ENCODE measurements at places on chromosomes 5 and 9.

GRCh38 chr5:1552521-1553255, 28.9 kb upstream of the LPCAT1 start:
- peak; percentile 87 for DNase-seq

DNA sequence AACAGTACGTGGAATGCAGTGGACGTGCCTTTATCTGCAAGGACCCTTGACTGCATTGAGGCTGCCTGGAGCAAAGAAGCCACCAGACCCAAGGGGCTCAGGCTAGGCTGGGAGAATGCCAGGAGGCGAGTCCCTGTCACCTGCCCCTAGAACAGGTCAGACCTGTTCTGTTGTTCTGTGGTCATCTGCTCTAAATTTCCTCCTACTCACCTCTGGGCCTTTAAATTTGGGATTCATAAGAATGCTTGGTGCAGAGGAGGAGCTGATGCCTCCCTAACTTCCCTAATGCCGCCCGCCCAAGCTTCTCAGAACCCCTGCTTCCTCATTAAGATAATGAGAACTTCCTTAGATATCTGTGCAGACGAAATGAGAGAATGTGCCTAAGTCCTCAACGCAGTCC, 32.0 kb downstream of the DAPK1 start:
- no peak for DNase-seq

DNA sequence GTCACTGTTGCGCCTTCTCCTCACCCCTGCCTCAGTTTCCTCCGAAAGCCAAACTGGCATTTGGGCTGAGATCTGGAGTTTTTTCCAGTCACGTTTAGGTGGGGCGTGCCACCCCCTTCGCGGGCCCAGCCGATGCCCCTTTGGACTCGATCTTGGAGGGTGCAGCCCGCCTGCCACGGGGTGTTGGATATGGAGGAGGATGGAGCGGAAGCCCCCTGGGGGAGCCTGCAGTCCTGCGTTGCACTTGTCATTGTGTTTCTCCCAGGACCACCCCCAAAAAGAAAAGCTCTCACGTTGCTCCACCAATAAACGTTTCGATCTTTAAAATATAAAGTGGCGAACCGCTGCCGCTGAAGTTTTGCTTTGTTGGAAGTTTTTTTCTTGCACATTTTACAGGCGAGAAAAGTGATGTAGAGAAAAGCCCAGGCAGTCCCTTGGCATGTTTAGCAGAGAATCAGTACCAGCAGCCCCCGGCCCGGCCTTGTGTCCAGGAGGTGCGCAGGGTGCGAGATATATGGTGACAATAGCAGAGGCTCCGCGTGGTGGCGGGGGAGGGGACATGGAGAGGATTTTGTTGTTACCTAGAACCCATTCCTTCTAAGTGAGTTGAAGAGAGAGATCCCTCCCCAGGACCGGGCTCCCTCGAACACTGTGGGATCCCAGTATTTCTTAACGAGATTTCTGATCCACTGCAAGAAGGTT, 681 bp downstream of the F2R start:
- DNase-seq: no peak

- DNase-seq: no peak
Observed at GRCh38 chr9:125202846-125203618, 2.7 kb downstream of the RABEPK start.

DNA sequence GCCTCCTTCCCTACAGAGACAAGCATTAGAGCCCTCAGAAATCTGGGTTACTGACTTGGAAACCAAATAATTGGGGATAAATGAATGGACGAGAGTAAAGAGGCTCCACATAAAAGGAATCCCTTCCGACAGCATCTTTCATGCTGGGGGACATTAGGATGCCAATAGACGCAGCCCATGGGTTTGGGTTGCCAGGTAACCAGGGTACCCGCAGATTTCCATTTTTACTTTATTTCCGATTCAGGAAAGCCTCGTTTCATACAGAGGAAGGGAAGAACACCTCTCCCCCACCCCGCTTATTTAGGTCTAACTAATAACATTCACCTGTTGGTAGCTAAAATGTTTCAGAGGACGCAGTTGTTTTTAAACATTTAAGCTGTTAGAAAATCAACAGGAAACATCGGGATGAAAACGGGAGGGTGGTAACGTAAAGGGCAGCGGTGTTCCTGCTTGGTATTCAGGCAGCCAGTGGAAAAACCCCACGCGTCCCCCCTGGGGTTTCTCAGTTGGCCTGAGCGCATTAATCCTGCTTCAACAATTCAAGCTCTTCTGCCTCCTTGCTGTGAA, 179.5 kb downstream of the YTHDC2 start:
- DNase-seq: peak; percentile 50

GRCh38 chr9:6405371-6405770, 7.6 kb upstream of the UHRF2 start:
- DNase-seq: no peak

- DNase-seq: no peak
Observed at GRCh38 chr9:19087106-19088000, 15.4 kb downstream of the HAUS6 start.

GRCh38 chr9:136001231-136001630, 40.1 kb upstream of the UBAC1 start:
- DNase-seq: no peak

DNA sequence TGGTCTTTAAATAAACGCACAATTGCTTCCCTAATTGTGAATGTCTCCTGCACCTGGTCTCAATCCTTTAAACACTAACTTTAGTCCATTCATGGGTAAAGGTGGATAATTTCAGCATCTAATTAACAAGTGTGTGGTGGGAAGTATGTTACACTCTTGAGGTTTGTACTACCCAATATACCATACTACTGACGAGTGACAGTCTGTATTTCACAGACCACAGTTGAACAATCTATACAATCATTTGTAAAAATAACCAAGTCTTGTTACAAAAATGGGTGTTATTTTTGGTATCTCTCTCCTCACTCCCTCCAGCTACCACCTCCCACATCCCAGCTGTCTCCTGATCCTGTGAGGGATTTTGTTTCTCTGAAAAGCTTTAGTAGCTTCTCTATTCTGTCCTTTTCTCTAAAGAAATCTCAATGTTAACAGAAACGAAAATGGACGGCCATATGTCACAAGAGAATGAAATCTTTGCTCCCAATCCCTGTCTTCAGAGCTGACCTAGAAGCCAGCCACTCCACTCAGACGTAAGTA, 62.3 kb upstream of the ZNF366 start:
- no peak for DNase-seq

DNA sequence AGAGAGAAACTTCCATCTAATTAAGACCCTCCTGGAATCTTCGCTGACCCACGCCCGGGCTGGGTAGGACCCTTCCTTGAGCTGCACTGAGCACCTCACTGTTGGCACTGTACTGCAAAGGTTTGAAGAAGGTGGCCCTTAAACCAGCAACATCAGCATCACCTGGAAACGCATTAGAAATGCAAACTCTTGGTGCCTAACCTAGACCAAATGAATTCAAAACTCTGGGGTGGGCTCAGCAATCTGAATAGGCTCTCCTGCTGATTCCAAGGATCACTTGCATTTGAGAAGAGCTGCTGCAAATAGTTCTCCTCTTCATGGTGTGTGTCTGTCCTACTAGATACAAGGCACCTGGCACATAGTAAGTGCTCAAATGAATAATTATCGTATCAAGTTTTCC, 2.7 kb upstream of the ZNF618 start:
- DNase-seq: no peak

DNA sequence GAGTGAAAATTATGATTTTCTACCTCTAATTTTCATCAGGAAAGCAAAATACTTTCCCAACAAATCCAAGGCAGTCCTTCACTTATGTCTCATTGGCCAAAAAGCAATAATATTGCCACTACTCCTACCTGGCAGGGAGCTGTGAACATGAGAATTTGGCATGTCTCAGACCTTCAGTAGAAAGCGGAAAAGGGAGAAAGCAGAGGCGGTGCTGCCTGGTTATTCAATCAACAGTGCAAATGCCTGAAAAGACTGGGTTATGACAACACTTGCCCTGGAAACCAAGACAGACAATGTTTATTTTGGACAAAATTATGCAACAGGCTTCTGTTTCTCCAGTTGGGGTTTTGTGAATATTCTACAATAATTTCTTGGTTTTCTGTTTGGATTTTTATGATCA, 194.4 kb downstream of the TAF11L14 start:
- DNase-seq: no peak

DNA sequence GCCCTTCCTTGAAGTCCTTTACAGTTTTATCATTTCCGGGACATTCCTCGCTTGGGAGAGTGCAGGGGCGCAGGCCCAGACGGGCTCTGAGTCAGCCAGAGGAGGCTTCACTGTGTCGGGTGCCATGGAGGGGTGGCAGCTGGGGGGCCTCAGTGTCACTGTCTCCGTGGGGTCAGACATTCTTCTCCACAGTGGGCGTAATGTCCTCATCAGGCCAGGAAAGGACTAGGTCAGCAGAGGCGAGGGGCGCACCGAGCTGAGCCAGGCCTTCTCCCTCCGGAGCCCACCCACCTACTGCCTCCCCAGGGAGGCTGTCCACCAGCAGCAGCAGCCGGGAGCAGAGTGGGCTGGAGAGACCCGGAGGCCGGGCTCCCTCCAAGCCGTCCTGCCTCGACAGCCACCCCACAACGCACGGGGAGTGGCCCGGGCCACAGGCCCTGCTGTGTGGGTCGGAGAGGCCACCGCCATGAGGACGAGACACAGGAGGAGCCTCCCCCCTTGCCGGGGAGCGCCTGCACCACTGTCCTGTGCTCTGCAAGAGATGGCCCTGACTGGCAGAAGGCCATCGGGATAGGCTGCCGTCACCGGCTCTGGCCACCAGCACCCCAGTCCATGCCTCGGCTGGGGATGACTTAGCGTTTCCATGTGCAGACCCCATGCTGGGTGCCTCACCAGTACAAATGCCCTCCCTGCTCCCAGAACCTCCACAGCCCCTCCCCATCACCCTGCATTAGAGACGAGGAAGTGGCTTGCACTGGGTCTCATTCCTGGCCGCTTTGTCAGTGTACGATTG, 26.5 kb downstream of the SARDH start:
- no peak for DNase-seq

DNA sequence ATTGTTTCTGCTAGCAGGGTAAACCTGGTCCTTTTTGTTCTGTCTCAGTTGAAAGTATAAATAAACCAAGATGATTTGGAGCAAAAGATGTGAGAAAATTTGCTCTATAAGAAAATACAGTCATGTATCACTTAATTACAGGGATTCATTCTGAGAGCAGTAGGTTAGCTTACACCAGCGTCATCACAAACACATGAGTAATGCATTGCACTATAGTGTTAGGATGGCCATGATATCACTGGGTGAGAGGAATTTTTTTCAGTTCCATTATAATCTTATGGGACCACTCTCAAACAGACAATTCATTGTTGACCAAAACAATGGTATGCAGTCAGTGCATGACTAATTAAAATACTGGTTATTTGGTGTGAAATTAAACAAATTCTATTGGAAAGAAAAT, 430.9 kb downstream of the CHSY3 start:
- DNase-seq: no peak

- DNase-seq: no peak
Observed at GRCh38 chr5:66849803-66850202, 253.6 kb downstream of the MAST4 start.

DNA sequence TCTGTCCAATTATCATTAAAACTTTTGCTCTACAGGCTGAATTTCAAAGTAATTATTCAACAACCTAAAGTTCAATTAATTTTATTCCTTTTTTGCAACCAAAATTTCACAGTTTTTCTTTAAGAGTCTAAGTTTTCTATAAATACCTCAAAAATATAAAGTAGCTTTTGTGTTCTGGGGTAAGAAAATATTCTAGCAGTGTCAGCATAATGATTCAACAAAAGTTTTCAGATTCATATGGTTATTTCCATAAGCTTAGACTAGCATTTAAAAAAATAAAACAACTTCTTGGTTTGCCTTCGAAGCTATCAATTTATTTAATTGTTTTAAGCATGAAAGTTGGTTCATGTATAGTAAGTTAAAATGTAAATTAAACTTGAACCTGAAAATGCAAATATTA, 1962.3 kb upstream of the CDH6 start:
- no peak for DNase-seq

GRCh38 chr5:152305525-152305924, 99.6 kb downstream of the NMUR2 start:
- DNase-seq: no peak

DNA sequence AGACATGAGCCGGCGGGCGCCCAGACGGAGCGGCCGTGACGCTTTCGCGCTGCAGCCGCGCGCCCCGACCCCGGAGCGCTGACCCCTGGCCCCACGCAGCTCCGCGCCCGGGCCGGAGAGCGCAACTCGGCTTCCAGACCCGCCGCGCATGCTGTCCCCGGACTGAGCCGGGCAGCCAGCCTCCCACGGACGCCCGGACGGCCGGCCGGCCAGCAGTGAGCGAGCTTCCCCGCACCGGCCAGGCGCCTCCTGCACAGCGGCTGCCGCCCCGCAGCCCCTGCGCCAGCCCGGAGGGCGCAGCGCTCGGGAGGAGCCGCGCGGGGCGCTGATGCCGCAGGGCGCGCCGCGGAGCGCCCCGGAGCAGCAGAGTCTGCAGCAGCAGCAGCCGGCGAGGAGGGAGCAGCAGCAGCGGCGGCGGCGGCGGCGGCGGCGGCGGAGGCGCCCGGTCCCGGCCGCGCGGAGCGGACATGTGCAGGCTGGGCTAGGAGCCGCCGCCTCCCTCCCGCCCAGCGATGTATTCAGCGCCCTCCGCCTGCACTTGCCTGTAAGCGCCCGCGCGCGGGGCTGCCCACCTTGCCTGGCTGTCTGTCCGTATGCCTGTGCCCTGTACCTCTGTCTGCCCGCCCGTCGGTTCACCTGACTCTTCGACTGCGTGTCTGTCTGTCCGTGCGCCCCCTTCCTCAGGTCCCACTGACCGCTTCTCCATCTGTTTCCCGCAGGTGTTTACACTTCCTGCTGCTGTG, 412 bp downstream of the FGF18 start:
- no peak for DNase-seq

DNA sequence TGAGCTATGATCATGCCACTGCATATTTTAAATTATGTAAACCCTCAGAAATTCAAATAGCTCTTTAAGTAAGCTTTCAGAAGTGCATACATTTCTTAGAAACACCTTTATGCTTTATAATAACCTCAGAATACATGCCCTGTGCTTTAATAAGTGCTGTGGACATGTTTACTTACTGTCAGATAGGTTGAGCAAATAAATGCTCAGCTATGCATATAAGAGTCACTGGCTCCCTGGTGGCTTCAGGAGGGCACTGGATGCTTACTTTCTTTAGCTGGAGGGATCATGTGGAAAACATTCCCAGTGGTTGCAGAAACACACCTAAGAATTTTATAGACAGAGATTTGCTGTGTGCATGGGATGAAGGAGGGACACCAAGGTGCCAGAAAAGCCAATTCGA, 74.4 kb downstream of the PDE6A start:
- DNase-seq: no peak

- no peak for DNase-seq
Observed at GRCh38 chr5:179274321-179275315, 70.6 kb downstream of the ADAMTS2 start.

- no peak for DNase-seq
Observed at GRCh38 chr5:148967783-148968182, 95.1 kb downstream of the SH3TC2 start.

Data from NCI-H1092 (cell line).